ENCODE measurements at places on chromosomes 12 and 14.
A peak's percentile ranks its signal among the peaks of the same experiment; 100 is the strongest.

DNA sequence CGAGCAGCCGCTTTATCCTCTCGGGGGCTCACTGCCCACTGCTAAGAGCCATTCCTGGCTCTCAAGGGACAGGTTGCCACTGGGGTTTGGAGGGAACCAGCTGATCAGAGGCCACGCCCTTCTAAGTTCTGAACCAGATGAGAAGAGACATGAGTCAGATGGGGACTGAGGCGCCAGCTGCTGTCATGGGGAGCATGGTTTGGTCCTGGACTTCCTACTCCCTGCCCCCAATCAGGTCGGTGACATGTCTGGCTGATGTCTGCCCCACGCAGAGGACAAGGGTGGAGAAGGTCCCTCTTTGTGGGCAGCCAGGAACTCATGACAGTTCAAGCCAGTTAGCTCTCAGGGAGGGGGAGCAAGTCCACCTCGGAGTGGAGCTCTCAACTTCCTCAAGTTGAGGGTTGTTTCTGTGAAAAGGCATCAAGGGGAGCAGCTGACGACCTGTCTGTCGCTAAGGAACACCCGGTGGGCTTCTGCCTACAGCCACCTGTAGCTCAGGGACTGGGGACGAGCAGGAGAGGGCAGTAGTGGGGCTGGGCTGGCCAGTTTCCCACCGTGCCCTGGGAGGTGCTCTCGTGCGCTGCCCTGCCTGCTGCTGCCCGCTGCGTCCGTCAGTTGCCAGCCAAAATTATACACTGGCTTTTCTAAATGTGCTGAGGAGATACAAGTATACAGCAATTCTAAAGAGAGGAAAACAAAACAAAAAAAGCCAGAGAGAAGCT lies 20.5 kb downstream of the PSMC1 start:
- DNase-seq: no peak

GRCh38 chr12:20455001-20455706 lies 86.8 kb downstream of the PDE3A start:
- DNase-seq: no peak

GRCh38 chr12:124745891-124746570 lies 117.6 kb downstream of the SCARB1 start:
- peak; percentile 84 for DNase-seq

DNA sequence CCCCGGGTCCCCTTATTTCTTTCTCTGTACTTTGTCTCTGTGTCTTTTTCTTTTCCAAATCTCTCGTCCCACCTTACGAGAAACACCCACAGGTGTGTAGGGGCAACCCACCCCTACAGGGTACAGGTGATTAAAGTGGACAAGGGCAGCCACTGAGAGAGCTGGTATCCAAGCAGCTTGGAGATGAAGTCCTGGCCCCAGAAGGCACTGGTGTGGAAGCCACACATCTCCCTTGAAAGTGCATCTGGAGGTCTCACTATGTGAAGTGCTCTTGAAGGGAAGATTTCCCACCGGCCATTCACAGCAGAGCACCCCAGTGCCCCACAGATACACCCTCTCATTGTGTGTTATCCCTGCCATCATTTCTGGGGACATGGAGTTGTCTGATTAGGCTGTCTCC lies 6.3 kb upstream of the BICD1 start:
- no peak for DNase-seq

DNA sequence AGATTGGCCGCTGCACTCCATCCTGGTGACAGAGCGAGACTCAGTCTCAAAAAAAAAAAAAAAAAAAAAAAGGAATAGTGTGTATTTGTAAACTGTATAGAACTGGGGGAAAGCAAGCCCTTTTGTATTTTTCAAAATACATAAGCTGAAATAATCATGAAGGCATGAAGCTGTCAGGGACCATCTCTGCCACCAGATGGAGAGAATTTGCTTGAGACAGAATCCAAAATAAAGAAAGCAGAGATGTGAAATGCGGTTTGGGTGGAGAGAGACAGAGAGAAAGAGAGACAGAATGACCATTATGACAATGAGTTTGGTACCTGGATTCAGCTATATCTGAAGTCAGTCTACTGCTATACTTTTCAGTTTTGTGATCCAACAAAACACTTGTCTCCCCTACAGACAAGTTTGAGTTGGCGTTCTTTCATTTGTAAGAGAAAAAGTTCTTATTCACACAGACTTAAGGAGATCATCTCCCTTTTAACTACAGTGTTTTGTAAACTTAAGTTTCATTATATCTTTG lies 155.7 kb upstream of the LRIG3 start:
- DNase-seq: no peak

- DNase-seq: no peak
Observed at GRCh38 chr12:79426121-79426520, 264.6 kb downstream of the PAWR start.

GRCh38 chr12:12922191-12922616 lies 29.8 kb downstream of the GPRC5D start:
- DNase-seq: no peak

DNA sequence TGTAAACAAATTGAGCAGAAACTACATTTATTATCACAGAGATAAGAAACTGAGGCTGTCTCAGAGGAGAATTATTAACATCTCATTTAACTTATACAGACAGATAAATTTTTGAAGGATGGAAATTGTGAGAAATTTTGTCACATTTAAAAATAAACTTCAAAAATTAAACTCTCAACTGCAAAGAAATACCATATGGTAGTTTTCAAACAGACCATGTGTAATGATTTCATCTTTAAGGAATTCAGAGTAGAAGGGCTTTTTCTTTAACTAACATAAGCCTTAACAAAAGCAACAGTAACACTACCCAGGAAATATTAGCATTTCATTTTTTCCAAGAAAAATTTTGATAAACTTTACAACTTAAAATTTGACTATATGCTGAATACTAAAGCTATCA lies 26.6 kb downstream of the NUP37 start:
- DNase-seq: no peak

- DNase-seq: no peak
Observed at GRCh38 chr14:59246566-59246965, 58.1 kb downstream of the DAAM1 start.

- DNase-seq: peak; percentile 3
Observed at GRCh38 chr12:44379831-44380230, 496.3 kb downstream of the NELL2 start.

GRCh38 chr14:22296722-22297121 lies 292.3 kb downstream of the DAD1 start:
- no peak for DNase-seq

- no peak for DNase-seq
Observed at GRCh38 chr14:33940561-33941011, 10.3 kb downstream of the EGLN3 start.

DNA sequence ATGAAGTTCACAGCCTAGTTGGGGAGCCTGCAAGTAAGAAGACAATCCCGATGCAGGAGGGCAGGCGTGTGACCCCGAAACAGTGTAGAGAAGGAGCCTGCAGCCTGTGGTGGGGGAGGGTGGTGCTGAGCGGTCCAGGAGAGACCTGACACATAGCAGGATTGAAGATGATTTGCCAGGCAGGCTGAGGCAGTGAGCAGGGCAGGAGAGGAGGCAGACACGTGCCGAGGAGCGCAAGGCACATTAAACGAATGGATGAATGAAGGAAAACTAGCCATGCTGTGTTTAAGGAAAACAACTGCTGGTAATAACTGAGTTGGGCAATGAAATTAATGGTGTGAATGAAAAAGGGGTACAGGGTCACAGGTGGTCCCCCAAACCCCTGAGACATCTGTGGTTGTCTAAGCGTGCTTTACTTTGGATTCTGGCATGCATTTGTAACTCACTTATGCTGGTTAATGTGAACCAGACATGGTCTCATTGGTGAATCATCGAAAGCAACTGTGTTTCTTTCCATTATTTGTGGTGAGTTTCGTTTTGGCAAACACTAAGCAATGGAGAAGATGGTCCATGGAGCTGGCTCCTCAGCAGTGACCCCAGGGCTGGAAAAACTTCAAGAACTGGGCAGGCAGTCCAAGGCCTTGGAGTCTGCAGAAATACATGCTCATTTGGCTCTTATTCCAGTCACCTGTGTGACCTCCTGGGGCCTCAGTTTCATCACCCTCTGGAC lies 96.9 kb upstream of the EVL start:
- DNase-seq: no peak

DNA sequence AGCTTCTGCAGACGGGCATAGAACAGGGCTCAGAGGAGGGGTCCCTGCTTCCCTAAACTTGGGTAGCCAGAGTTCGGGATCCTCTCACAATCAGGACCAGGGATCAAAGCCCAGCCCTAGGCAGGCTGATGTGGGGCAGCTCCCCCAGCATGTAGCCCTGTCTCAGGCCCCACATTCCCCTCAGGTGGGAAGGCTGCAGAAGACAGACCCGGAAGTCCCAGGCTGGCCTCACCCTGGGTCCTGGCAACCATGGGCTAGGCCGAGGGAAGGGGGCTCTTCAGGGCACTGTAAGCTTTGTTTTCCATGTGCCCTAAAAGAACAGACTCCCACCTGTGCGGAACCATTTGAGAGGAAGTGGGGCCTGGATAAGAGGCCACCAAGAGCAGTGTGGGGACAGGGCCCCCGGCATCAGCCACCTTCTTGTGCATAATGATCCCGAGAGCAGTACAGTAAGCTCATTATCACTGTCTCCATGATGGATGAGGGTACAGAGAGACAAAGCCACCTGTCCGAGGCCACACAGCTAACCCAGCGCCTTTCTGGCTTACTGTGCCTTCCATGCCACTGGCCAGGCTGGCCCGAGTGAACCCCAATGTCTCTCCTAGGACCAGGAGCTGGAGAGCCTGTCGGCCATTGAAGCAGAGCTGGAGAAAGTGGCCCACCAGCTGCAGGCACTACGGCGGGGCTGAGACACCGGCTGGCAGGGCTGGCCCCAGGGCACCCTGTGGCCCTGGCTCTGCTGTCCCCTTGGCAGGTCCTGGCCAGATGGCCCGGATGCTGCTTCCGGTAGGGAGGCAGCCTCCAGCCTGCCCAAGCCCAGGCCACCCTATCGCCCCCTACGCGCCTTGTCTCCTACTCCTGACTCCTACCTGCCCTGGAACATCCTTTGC lies 11.5 kb downstream of the CHGA start:
- no peak for DNase-seq

DNA sequence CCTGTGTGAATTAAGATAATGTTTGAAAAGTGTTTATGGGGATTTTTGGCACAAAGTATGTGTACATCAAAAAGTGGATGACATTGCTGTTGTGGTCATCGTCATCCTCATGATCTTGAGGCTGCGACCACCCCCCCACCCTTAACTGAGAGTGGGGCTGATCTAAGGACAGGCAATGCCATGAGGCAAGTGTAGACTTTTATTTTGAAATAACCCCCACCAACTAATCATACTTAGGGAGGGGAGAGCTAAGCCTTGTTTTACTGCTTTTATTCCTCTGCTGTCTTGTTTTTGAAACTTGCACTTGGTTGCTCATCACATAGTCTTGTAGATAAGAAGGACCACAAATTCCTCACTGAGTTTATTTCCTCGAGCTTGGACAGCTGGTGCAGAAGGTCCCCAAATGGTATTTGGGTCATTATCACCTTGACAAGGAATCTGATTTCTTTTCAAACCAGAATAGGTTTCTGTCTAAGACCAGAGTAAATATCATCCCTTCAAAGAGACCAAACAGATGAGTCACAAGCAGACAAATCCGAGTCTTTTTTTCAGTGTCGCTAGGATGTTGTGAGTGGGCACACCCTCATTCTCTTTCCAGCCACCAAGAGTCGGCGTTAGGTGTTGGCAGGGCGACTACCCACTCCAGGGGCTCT lies 23.9 kb upstream of the SMOC1 start:
- no peak for DNase-seq

- DNase-seq: no peak
Observed at GRCh38 chr14:29282169-29282568, 515.6 kb downstream of the FOXG1 start.

DNA sequence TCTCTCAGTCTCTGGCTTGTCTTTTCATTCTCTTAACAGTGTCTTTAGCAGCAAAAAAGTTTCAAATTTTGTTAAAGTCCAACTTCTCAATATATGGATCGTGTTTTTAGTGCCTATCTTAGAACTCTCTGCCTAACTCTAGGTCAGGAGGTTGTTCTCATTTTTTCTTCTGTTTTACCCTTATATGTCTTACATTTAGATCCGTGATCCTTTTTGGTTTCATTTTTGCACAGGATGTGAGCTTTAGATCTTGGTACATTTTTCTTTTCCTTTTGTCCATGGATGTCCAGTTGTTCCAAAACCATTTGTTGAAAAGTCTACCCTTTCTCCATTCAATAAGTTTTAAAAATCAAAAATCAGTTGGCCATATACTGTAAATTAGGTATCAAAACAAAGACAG lies 6.8 kb downstream of the VRK1 start:
- DNase-seq: no peak

GRCh38 chr14:72377016-72377415 lies 444.8 kb downstream of the RGS6 start:
- no peak for DNase-seq

GRCh38 chr12:76929499-76929898 lies 50.7 kb upstream of the CSRP2 start:
- DNase-seq: no peak

GRCh38 chr12:46461459-46461858 lies 88.9 kb upstream of the SLC38A2 start:
- no peak for DNase-seq

GRCh38 chr12:15580431-15580830 lies 208.8 kb downstream of the EPS8 start:
- no peak for DNase-seq

DNA sequence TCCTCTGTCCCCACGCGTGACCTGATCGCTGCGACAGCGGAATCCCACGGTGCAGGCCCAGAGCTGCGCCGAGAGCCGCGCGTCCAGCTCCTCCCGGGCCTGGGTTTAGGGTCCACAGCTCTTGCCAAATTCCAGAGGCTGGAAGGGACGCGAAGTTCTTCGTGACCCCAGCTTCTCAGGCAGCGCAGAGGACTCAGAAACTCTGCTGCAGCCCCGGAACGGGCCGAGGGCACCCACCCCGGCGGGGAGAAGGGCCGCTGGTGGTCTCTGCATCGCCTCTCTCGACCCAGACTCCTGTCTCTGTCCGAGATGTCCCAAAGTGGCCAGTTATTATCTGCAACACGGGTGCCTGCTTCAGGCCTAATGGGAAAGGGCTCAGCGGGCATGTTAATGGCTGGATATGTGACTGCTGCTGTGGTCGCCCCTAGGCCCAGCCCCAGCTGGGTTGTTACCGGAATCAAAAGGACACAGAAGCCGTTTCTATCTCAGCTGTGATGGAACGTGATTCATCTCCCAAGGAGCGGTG lies 236.4 kb downstream of the VRK1 start:
- no peak for DNase-seq

DNA sequence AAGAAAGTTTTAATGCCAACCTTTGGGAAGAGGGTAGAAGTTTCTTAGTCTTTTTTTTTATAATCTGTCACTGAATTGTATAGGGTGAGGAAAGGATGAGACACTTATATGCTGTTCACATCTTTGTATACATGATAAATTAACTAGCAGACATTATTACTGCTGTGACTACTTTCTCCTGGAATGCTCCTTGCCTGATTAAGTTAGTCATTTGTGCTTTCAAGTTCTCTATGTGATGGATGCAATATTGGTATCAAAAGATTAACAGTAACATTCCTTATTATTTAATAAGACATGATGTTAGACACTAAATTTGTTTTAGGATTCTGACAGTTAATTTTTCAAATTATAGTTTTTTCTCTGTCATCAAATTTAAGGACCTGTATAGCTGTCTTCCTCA lies 223.4 kb upstream of the GARIN2 start:
- no peak for DNase-seq

- no peak for DNase-seq
Observed at GRCh38 chr12:10301103-10301502, 6.6 kb upstream of the KLRD1 start.

- no peak for DNase-seq
Observed at GRCh38 chr14:102659797-102660196, 67.3 kb downstream of the RCOR1 start.

- DNase-seq: peak; percentile 61
Observed at GRCh38 chr14:48125654-48126053, 450.2 kb upstream of the MDGA2 start.

- DNase-seq: no peak
Observed at GRCh38 chr12:169528-170370, 44.2 kb downstream of the SLC6A12 start.
